ENCODE measurements at places on chromosomes 5 and 9.
A peak's percentile ranks its signal among the peaks of the same experiment; 100 is the strongest.

DNA sequence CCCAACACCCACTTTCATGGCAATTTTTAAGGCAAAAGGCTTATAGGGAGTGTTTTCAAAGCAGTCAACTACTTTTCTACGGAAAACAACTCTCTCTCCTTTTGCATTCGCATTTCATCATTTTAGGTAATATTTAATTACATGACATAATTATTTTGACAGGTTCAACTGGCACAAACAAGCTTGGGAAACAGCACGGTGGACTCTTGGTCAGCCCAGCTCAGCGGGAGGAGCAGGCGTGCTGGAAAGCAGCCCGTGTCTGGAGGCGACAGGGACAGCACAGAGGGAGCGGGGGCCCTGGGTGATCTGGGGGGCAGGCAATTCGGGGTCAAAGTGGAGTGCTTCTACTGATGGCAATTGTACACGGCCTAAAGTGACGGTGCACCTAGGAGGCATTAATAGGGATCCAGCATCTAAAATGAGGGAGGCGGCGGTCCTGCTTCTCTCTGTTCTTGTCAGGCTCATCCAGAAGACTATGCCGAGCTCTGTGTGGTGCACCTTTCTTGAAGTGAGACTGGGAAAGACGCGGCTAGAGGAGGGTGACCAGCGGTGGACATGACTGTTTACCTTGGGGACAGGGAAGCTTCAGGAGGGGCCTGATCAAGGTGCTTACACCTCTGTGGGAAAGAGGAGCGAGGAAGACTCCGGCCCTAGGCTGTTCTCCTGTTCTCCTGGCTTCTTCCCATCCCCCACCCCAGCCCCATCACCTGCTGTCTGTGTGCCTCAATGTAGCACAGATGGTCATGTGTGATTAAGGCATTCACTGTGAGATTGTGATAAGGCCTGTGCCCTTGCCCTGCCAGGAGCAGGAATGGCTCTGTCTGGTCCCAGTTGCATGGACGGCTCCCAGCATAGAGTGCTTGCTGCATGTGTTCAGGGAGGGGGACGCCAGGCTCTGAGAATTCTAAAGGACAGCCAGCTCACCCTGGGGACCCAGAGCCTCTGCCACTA lies 3.4 kb downstream of the MYMK start:
- no peak for DNase-seq

- peak; percentile 80 for DNase-seq
Observed at GRCh38 chr5:40410231-40410861, 269.4 kb upstream of the PTGER4 start.

GRCh38 chr9:91094324-91095088 lies 267.2 kb downstream of the AUH start:
- DNase-seq: no peak

DNA sequence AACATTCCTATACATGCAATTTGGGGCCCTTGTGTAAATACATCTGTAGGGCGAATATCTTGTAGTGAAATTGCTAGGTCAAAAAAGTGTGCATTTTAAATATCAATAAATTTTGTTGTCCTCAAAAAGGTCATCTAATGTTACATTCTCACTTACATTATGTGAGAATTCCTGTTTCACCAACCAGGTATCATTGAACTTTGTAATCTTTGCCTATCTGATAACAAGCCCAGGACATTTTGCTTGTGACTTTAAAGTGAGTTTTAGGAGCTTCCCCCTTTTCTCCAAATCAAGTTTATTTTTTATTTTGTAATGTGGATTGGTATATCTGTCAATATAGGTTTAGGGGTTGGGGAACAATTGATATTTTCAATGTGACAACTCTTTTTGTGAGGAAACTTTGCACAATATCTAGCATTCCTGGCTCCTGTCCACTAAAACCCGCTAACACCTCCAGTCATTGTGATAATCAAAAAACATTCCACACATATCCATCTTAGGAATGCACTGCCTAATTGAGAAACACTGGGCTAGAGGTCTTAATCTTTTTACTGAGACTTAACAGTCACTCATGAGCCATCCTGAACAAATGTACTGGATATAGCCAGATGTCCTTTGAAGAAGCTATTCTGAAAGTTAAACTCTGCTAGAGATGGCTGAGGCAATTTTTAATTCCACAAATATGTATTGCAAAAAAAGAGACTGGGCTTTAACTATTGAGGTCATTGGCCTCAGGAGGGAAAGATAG lies 72.5 kb upstream of the SLC1A1 start:
- no peak for DNase-seq

DNA sequence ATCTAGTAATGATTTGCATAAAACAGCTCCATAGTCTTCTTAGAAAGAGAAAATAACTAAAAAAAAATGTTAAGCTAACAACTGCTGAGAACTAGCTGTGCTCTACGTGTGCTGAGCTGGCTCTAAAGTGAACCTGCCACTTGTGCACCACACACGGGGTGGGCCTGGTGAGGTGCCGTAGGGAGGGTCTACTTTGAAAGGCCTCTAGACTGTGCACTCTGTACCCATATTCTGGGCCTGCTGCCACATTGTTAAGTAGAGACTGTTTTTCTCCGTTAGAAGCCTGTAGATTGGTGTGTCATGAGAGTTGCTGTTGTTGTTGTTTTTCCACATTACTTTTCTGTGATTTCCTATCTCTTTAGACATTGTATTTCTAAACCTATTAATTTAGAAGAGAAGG lies 93.9 kb downstream of the CD180 start:
- DNase-seq: no peak

DNA sequence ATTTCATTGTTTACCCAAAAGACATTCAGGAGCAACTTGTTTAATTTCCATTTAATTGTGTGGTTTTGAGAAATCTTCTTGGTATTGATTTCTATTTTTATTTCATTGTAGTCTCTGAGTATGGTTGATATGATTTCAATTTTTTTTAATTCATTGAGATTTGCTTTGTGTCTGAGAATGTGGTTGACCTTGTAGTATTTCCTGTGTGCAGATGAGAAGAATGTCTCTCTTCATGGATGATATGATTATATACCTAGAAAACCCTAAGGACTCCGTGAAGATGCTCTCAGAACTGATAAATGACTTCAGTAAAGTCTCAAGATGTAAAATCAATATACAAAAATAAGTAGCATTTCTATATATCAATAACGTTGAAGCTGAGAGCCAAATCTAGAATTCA lies 202.4 kb upstream of the CDH9 start:
- no peak for DNase-seq

DNA sequence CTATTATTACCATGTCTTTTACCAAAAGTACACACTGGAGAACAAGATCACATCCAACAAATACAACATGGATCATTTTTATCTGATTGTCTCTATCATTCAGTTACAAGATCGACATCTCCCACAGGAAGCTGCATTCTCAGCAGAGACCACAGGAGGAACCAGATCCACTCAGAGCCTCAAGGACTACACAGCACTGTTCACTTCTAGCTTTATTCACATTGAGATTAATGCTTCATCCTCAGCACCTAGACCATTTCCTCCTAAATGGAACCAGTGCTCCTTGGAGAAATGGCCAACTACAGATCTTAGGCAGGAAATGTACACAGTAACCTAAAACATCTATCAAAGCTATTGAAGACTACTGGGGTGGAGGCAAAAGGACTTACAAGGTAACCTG lies 13.3 kb upstream of the C5orf15 start:
- DNase-seq: no peak

DNA sequence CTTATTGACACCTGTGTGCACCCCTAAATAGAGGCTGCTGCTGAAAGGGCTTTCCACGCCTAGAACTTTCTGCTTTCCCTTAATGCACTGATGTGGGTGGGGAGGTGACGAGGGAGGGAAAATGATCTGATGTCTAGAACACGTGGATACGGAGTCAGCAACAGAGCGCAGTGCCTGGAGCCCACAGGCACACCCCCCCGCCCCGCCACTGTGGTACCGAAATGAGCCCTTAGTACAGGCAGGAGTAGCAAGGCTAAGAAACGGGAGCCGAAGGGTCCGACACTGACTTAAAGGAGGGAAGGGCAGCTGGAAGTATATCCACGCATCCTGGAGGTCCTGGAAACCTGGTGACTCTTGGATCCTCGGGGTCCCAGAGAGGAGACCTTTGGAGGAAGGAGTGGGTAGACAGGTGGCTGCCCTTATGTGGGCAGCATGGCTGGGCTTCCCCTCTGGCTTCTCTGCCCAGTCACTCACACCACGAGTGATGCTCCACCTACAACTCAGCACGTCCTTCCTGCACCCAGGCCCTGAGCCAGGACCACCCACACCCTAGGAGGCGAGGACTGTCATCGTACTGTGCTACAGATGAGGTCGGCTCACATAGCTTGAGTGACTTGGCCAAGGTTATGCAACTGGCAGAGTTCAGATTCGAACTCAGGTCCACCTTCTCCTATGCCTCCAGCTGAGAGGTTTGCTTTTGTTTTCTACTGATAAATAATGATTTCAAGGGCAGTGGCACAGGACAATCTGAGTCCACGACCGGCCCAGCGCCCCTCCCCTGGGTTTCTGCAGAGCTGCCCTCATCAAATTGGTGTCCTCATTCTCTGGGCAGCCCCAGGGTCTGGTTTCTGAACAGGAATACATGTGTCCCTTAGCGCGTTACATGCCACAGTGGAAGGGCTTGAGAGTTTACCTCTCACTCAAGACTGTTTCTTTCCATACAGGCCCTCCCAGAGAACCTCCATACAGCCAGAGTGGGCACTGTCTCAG lies 4.7 kb upstream of the VAV2 start:
- no peak for DNase-seq

DNA sequence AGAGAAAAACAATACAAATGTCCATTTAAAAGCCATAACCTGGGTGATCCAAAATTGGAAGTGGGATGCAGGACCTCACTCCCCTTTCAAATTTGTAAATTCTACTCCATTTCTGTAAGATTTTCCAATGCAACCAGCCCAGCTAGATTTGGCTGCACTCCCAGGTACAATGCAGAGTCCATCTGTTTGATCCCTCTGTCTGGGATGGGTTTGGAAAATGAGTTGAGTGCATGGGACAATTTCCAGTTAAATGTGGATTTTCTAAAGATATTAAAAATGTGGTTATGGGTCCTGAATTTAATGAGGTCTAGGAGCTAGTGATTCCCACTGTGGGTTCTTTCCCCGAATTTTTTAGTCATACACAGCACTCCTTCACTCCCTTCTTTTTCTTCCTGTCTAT lies 104.0 kb upstream of the ATP10B start:
- no peak for DNase-seq

GRCh38 chr9:16029796-16030363 lies 477.0 kb downstream of the CCDC171 start:
- DNase-seq: no peak

- no peak for DNase-seq
Observed at GRCh38 chr5:151251001-151251551, 1.9 kb upstream of the GM2A start.

GRCh38 chr5:5978501-5979376 lies 399.6 kb downstream of the MED10 start:
- no peak for DNase-seq

DNA sequence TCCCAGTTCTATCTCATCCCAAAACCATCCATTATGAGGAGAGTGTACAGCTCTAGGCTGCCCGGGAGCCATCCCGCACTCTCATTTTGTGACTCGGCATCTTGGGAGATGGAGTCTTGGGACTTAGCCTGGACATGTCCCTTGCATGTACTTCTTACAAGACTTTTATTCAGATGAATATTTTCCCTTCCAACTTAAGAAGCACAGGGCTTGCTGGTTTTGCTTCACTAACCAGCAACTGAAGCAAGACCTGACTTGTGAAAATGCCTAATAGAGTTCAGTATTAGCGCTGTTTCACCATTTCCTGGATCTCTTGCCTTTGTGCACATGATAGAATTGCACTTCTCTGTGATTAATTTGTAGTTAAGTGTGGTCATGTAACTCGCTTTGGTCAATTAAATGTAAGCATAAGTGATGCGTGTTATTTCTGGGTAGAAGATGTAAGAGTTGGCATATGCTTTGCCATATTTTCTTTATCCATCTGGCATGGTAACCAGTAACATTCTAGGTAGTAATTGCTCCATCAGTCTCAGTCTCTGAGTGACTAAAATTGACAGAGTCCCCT lies 55.8 kb downstream of the PDCD1LG2 start:
- DNase-seq: no peak

GRCh38 chr9:120876842-120877240 lies at the start of gene PHF19:
TSS of gene PHF19 (minus strand) at chr9:120877188. CDS start at chr9:120874741, 2,447 bp downstream.
- no peak for DNase-seq

DNA sequence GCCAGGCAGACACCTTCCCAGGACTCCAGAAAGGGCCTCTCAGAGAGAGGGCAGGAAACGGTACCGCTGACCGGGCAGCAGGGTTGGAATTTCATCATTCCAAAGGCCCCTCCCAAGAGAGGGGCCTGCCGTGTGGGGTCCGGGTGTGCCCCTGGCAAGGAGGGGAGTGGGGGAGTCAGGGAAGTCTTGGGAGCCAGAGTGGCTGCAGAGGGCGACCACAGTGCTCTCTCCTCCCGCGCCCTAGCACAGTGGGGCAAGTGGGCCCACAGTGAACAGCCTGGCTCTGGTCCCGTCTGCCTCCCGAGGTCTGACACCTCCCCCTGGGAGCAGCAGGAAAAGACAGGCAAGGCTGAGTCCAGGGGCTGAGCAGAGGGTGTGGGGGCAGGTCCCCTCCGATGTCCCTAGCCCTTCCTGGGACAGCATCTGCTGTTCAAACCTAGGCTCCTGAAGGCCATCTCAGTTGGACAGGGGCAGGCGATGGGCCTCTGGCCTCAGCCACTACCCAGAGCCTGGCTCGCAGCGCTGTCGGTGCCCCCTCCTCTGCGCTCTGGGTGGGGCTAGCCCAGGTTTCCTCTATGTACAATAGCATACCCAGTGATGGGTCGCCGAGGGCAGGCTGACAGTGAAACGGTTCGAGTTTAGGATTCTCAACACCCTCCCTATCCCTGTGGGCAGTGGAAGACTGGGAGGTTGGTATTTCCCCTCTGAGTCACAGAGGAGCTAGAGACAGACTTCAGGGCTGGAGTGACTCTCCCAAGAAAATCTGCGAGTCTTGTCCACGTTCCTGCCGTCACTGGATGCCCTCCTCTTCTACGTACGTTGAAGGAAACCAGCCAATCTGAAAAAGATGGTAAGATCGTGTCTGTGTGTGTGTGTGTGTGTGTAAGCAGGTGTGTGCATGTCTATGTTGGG lies 25.4 kb upstream of the SARDH start:
- DNase-seq: no peak

GRCh38 chr9:113503613-113504211 lies 40.2 kb downstream of the RGS3 start:
- no peak for DNase-seq

- DNase-seq: no peak
Observed at GRCh38 chr9:126945682-126946081, 31.1 kb downstream of the RALGPS1 start.

GRCh38 chr9:115025721-115026120 lies 92.2 kb downstream of the TNC start:
- no peak for DNase-seq

- DNase-seq: no peak
Observed at GRCh38 chr9:35956651-35957050, 1.3 kb downstream of the OR2S2 start.

GRCh38 chr9:93139365-93140182 lies 5.5 kb upstream of the NINJ1 start:
- no peak for DNase-seq

- DNase-seq: no peak
Observed at GRCh38 chr9:99753436-99753835, 68.2 kb upstream of the NR4A3 start.

- no peak for DNase-seq
Observed at GRCh38 chr5:8417316-8418048, 548.5 kb downstream of the MTRR start.

GRCh38 chr9:27847818-27848217 lies 274.5 kb upstream of the C9orf72 start:
- DNase-seq: no peak

Data from activated CD4-positive, alpha-beta T cell treated with anti-CD3 and anti-CD28 coated beads, Interleukin-2, amount 50 U/mL, for 24 hours (primary cell).